ENCODE measurements at places on chromosomes 16 and 17.
A peak's percentile ranks its signal among the peaks of the same experiment; 100 is the strongest.

DNA sequence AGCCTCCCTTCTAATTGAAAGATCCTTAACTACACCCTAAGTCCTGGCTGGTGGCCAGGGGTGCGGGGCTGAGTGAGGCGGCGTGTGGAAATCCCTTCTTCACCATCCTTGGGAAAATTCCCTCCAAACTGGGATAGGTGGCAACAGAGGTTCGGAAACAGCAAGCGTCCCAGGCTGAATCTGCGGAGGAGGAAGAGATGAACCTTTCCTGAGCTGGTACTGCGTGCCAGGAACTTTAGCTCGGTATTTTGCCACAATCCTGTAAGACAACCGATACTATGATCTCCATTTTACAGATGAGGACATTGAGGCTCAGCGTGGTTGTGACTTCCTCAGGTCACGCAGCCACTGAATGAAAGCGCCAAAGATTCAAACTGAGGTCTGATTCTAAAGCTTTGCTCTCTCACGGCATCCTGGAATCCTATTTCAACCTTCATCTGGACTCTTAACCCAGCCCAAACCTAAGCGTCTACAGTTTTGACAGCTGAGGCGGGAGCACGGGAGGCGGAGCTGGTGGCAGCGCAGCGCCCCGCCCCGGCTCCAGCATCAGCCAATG lies 583 bp upstream of the CYLD start:
- no peak for DNase-seq

GRCh38 chr17:61322325-61323002 lies 77.2 kb upstream of the TBX2 start:
- DNase-seq: no peak

DNA sequence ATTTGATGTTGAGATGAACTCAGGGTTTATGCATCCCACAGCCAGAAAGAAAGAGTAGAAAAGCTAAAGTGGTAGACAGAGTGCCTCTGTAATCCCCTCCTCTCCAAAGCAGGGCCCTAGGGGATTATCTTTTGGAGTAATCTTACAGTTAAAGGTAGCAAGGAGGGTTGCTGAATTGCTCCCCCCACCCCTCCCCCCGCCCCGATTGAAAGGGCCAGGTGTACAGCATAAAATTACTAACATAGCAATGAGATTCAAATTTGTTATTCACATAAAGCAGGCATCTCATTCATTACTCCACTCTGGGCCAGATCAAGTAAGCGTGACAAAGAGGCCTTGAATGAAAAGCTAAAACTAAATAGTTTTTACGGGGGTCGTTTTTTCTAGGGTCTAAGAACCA lies 72.7 kb downstream of the STH start:
- no peak for DNase-seq

DNA sequence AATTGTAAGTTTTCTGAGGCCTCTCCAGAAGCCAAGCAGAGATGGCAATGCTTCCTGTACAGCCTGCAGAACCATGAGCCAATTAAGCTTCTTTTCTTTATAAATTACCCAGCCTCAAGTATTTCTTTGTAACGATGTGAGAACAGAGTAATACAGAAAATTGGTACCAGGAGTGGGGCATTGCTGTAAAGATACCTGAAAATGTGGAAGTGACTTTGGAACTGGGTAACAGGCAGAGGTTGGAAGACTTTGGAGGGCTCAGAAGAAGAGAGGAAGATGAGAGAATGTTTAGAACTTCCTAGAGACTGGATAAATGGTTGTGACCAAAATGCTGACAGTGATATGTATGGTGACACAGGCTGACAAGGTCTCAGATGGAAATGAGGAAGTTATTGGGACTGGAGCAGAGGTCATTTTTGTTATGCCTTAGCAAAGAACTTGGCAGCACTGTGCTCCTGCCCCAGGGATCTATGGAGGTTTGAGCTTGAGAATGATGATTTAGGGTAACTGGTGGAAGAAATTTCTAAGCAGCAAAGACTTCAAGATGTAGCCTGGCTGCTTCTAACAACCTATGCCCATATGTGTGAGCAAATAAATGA lies 23.1 kb downstream of the PRDM7 start:
- no peak for DNase-seq

- DNase-seq: no peak
These were observed 12.8 kb downstream of the FLYWCH2 start for GRCh38 chr16:2895813-2896212.

DNA sequence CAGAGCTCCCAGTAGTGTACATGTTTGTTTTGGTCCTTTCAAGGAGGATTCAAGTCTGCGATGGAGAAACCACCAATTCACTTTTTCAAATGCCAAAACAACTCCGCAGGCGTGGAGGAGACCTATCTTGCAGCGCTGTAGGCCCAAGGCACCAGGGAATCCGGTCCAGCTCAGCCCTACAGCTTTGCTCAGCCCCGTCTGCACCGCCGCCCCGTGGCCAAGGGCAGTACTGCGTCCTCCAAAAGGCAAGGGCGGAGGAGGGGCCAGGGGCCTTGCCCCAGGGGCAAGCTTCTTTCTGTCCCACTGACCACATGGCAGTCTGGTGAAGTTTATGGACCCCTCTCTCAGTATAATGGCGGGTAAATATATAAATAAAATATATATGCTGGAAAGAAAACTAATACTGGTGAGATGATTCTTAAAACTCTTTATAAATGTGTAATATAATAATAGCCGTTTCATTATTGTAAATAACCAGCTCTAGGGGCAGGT lies 709 bp upstream of the CD300LG start:
- peak; percentile 58 for DNase-seq

GRCh38 chr16:56681939-56682702 lies at the start of gene MT1X:
Gene MT1X (plus strand): TSS chr16:56682470. CDS start chr16:56682541, 71 bp downstream.
- peak; percentile 81 for DNase-seq

GRCh38 chr17:81394921-81395599 lies at the start of gene BAHCC1:
Gene BAHCC1 (plus strand): TSS chr17:81395457. CDS start chr17:81399740, 4,283 bp downstream.
- peak; percentile 69 for DNase-seq

- no peak for DNase-seq
These were observed 103.8 kb upstream of the GOT2 start for GRCh38 chr16:58837950-58838349.

DNA sequence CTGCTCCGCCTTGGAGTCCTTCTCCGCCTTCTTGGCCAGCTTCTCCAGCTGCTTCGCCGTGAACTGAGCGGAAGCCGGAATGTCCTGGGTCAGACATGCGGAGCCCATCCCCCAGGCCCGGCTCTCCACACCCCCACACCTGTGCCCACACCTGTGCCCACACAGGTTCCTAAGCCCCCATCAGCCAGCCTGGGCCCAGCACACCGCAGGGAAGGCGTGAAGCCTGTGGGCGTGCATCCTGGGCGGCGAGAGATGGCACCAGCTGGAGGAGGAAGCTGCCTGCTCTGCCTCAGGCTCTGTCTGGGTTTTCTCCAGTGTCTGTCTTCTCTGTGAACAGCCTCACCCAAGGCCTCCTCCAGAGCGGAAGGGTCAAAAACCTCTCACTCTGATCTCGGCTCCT lies 5.9 kb downstream of the CHMP1A start:
- no peak for DNase-seq

- no peak for DNase-seq
These were observed 38.0 kb upstream of the SNN start for GRCh38 chr16:11630046-11630767.

DNA sequence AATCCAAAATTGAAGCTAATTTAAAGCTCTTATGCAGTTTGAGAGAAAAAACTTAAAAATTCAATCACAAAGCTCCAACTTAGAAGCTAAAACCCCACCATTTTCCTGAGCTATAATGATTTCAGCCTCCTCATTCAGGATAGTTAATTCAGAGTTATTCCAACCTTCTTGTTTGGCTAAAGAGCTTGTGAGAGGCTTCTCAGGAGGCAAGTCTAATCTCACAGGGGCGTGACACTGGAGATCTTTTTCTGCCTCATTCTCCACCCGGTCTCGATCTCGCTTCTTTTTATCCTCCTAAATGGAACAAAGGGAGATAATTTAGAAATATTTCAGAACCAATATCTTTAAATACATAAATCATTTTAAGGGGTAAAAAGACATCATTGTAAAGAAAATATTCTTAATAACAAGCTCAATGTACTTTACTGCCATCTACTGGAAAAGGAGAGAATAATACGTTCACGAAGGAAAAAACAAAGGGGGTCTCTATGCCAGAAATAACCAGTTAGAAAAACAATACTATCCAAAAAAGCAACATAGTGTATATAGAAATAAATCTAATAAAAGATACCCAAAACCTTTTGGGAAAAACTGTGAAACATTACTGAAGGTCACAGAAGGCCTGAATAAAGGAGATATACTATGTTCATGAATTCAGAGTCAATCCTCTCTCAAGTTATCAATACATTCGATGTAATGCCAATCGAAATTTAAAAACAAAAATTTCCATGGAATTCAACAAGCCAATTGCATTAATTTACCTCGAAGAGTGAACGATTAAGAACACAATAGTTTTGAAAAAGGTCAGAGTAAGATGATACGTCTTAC lies 13.9 kb downstream of the BRD7 start:
- DNase-seq: no peak

DNA sequence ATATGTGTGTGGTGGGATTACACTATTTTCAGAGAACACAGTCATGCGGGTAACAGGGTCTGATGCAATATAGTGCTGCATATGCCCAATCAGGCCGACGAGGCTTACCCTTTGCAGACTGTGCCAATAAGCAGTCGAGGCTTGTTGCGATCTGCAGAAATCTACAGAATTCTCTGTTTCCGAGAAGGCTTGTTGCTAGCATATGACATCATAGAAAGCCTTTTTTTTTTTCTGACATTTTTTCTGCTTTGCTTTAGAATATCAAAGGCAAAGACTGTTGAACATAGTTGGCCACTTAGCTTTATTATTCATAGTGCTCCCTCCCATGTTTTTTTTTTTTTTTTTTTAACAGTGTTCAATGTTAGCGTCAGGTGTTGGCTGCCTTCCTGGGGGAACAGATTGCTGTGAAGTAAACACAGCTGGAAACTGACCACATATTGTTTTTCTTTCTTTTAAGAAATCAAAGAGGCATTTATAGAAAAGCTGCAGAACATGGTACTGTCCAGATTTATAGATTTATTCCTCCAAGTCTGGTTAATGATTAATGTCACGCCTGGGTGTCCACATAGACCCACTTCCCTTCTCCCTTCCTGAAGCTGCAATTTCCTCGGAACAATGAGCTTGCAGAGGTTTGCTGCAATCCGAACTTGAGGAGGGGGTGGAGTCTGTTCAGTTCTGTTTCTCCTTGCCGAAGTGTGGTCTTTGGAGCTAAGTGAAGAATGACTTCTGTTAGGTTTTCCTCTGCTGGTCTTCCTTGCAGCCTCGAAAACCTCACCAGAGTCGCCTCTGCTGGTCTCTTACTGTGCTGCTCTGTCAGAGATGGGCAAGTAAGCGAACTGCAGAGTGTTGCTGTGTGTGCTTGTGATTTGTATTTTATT lies 87.3 kb downstream of the MAP2K6 start:
- no peak for DNase-seq

DNA sequence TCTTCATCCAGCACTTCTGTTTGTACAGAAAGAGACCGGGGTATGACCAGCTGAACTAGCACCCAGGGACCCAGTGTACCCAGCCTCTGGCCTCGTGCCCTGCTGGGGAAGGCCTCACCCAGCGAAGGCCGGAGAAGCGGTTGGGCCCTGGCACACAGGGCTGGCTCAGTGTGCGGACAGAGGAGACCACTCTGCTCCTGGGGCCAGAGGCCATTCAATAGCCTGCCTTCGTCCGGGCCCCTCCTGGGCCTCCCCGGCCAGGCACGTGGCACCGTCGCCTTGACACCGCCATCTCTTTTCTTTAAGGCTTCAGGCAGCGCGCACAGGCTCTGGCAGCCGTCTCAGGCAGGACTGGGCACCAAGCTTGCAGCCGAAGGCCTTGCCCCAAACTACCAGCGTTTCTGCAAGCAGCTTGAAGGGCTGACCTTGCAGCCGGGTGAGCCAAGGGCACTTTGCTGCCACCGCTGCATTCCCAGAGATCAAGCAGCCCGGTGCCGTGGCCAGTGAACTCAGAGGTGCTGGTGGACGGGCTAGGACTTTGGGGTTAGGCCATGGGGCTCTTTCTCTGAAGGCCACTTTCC lies 8.0 kb downstream of the TAX1BP3 start:
- no peak for DNase-seq

DNA sequence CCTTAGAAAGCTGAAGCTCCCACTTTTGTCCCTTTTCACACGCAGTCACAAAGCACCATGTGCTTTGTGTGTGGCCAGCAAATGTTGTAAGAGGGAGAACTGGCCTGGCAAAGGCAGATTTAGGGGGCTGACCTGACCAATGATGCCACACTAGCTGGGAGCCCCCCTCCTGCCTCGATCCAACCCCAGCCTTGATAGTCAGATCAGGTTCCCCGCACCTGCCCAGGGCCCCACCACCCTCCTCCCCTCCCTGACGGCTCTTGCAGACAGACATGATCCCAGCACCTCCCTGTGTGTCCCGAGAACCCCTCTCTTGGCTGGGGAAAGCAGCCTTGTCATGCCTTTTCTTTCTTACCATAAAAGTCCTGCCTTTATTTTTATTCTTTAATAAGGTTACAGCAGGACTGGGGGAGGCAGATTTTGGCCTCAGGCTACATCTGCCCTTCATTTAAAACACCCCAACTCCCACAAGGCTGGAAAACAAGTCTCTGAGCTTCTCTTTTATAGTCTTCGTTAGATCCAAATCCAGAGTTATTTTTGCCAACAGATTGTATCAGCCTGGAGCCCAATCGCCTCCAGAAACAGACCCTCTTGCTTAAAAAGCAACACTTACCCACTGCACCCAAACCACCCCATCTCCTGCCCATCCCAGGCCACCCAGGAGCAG lies 201.8 kb upstream of the CDH5 start:
- no peak for DNase-seq

GRCh38 chr16:67393111-67393787 lies at the start of gene TPPP3:
Gene TPPP3 (minus strand): TSS chr16:67393498. CDS start chr16:67391111, 2,387 bp downstream.
- DNase-seq: no peak

DNA sequence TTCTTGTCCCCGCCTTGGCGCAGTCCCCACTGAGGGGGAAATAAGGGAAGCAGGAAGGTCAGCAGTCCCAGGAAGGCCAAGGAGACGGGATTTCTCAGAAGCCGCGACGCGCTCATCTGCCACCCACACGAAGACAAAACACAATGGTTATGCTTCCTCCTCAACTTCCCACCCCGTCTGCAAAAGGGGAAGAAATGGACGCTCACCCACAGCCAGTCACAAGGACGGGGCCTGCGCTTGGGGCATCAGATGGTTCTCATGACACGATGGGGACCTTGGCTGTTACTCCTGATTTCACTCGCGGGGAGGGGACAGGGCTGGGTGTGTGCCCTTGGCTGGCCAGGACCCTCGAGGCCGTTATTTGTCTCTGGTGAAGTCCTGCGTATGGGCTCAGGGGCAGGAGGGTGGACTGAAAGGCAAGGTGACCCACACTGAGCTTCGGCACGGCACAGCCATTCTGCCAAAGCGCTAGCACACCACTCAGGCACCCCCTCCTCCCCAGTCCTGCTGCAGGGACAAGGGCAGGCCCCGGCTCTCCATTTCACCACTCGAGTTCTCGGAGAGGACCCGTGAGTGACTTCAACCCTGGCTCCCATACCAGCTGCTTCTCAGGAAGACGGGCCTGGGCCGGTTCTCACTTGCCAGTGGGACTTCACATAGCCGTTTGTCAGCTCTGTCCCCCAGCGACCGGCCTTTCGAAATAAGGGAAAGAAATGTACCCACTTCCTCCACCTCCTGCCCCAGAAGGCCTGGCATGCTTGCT lies 84.5 kb downstream of the ABR start:
- no peak for DNase-seq

GRCh38 chr16:56190048-56190676 lies 1.1 kb upstream of the GNAO1 start:
- no peak for DNase-seq

GRCh38 chr17:50468304-50469207 lies at the start of gene CHAD:
Gene CHAD (minus strand): TSS chr17:50468880. CDS start chr17:50468813, 67 bp downstream.
- no peak for DNase-seq
